ENCODE measurements at places on chromosomes 5 and 9. TPM values are rescaled to one million over a fixed set of nuclear protein-coding genes. Genes with fewer than 3 reads are reported as not detected.

The AGXT2 gene
- total RNA-seq: not detected

The SRP19 gene
- total RNA-seq: 104 TPM

The PLK2 gene
- total RNA-seq: 77.8 TPM

The CDX1 gene
- not detected for total RNA-seq

The BTNL3 gene
- total RNA-seq: not detected

The PLPP7 gene
- total RNA-seq: not detected

The GOLGA2 gene
- 48.9 TPM for total RNA-seq

The CEL gene
- 0.74 TPM for total RNA-seq

The KIF4B gene
- total RNA-seq: not detected

The TEK gene
- total RNA-seq: 0.12 TPM

The TMEM252 gene
- not detected for total RNA-seq

The SAXO1 gene
- total RNA-seq: not detected

Data from A549 treated with RU486 at 1 μM for 4 hours (cell line).